Spinal cord (tissue), 10 donors: ENCODE measurements at places on chromosomes 16 and 17. TPM values are rescaled to one million over a fixed set of nuclear protein-coding genes. Genes with fewer than 3 reads are reported as not detected.

DNA sequence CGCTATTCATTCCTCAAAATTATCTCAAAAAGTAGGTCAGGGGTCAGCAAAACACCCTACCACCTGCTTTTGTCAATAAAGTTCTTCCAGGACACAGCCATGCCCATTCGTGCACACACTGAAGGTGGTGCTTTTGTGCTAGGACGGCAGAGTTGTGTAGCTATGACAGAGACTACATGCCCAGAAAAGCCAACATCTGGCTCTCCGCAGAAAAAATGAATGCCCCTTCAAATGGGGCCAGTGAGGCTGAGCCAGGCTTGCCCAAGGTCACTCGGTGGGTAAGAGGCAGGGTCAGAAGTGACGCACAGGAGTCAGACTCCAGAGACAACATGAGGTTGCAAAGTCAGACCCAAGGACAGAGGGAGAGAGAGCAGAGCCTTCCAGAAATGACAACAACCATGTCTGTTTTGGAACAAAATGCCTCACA, 200.1 kb downstream of the XYLT1 start:
- no peaks in the 10 kb centered on the region for H3K36me3 ChIP-seq
- H3K27me3 ChIP-seq, result no peaks in the 10 kb centered on the region
- peaks cover 28% of the 10 kb centered on the region for H3K4me1 ChIP-seq
- no peak overlapping the region for H3K4me3 ChIP-seq
- DNase-seq, result no peak

MNT gene
- total RNA-seq, result 12.2 TPM

TRPV3 gene
- total RNA-seq, result 2.2 TPM

GRCh38 chr17:43367737-43368242, 31.0 kb upstream of the ARL4D start:
- peak overlapping the region; percentile 52 for H3K4me3 ChIP-seq
- H3K4me1 ChIP-seq, result peaks cover 25% of the 10 kb centered on the region
- H3K27me3 ChIP-seq, result no peaks in the 10 kb centered on the region

DNA sequence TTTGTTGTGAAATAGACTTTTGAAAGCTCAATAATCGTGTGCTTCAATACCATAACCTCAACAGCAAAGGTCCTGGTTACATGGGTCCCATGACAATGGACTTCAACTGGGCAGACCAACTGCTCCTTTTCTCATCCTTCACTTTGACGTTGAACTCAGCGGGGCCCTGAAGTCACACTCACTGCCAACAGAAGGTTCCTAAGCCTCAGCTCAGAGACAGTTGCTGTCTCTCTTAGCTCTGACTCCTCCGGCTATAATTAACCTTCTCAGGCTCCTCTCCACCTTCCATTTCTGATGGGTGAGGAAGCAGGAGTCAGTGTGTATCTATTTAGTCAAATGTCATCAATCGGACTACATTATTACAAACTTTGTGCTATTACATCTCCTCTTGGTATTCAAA, 23.8 kb downstream of the MPP3 start:
- H3K4me1 ChIP-seq, result no peaks in the 10 kb centered on the region
- no peak overlapping the region for H3K4me3 ChIP-seq
- no peak overlapping the region for H3K27ac ChIP-seq
- no peak for DNase-seq

GRCh38 chr16:58317608-58318152, 22.9 kb upstream of the PRSS54 start:
- peaks cover 3% of the 10 kb centered on the region for H3K4me1 ChIP-seq
- DNase-seq, result peak; percentile 1
- no peaks in the 10 kb centered on the region for H3K36me3 ChIP-seq
- H3K27ac ChIP-seq, result no peak overlapping the region

DNA sequence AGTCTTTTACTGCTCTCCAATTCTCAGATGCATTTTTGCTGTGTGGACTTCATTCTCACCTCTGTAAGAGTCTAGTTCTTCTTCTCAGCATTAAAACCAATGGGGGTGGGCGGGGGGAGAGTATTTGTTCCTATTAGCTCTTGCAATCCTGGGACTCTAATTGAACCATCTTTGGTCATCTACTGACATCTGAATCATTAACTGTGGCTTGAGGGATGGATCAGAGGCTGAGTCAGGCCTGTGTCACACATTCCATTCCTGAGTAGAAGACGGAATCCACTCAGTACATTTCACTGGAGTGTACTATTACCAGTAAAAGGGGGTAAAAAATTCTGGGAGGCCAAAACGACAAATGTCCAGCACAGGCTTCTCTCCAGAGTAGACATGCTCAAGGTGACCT, 12.8 kb upstream of the ZNF23 start:
- peaks cover 20% of the 10 kb centered on the region for H3K36me3 ChIP-seq
- no peak for DNase-seq
- H3K4me1 ChIP-seq, result no peaks in the 10 kb centered on the region
- no peak overlapping the region for H3K4me3 ChIP-seq
- H3K27ac ChIP-seq, result no peak overlapping the region
- no peaks in the 10 kb centered on the region for H3K27me3 ChIP-seq

DNA sequence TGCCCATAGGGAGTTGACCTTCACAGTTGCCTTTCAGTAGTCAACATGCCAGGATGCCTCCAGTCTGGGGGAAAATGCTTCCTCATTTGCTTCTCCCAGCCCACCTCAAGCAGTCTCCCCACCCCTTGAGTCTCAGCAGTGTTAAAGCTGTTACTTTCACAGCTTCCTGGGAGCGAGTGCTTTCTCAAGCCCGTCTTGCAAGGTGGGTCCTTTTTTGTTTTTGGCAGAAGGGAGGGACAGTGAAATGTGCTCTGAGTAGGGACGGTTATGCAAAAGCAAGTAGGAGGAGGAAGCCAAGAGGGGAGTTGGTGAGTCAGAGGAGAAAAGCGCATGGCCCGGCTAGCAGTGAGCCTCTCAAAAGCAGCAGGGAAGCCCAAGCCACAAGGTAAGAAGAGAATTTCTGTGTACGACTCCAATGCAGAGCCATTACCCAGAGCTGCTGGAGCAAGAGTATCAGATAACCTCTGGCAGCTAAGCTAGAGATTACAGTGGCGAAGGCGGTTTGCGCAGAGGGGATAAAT, at the start of gene CHST4:
Gene CHST4, plus strand, starts transcription at position 316 of the 521 bp plus-strand sequence. CDS start 10,252 bp downstream, outside the sequence.
- H3K4me1 ChIP-seq, result peaks cover 4% of the 10 kb centered on the region
- H3K36me3 ChIP-seq, result no peaks in the 10 kb centered on the region
- H3K27ac ChIP-seq, result no peak within 1 kb of the TSS
- no peak for DNase-seq
- H3K4me3 ChIP-seq, result no peak within 1 kb of the TSS

DNA sequence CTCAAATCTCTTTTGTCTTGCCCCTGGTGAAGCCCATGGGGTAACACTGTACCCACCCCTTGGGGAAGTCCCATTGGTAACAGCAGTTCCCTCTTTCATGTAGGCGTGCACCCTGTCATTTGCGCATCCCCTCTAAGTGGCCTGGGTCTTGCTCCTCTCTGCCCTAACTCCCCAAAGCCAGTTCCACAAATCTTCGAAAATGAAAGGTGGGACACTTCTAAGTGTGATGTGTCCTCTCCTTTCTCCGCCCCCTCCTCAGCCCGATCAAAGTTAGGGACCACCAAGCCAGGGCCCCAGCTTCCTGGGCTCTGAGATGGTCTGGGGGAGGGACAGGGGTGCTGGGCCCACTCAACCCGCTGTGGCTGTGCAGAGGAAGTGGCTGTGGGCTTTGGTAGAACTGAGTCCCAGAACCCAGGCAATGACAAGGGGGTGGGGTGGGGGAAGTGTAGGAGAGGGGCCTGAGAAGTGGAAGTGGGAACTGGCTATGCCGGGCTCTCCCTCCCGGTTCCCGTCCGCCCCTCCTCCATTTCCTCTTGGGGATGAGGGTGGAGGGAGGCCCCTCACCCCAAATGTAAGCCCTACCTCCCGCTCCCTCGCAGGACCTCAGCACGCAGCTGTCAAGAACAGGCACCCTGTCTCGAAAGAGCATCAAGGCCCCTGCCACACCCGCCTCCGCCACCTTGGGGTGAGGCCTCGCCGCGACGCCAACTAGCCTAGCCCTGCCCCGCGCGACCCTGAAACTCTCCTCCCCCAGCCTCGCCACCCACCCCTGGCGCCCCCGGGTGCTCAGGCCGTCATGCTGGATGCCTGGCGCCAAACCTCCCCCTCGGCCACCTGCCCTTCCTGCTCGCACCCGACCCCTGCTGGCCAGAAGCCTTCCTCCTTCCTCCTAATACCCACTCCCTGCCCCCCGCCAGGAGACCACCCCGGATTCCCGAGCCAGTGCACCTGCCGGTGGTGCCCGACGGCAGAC, 8.7 kb downstream of the ABI3 start:
- H3K27me3 ChIP-seq, result peaks cover 49% of the 10 kb centered on the region
- peaks cover 18% of the 10 kb centered on the region for H3K4me1 ChIP-seq
- no peak overlapping the region for H3K4me3 ChIP-seq
- no peak for DNase-seq
- no peaks in the 10 kb centered on the region for H3K36me3 ChIP-seq
- no peak overlapping the region for H3K27ac ChIP-seq

DNA sequence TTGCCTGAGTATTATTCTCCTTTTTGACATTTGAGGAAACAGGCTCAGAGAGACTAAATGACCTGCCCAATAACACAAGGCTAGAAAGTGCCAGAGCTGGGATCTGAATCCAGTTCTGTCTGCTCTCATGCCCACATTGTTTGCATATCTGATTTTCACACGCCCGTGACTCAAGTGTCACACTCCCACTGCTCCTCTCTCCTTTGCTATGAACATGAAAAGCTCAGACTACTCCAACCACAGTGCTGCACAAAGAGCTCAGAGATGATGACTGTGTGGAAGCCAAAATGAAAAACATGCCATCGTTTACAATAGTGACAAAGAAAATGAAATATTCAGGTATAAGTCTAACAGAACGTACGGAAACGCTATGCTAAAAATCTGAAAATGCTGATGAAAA, 107.9 kb downstream of the SMG6 start:
- no peak for DNase-seq
- H3K27me3 ChIP-seq, result no peaks in the 10 kb centered on the region
- no peaks in the 10 kb centered on the region for H3K36me3 ChIP-seq
- H3K27ac ChIP-seq, result no peak overlapping the region
- H3K4me1 ChIP-seq, result peaks cover 12% of the 10 kb centered on the region

- peaks cover 5% of the 10 kb centered on the region for H3K36me3 ChIP-seq
- no peak for DNase-seq
- H3K4me1 ChIP-seq, result no peaks in the 10 kb centered on the region
- no peak overlapping the region for H3K27ac ChIP-seq
Measured at GRCh38 chr17:11940904-11941303, 56.4 kb downstream of the ZNF18 start.

GRCh38 chr17:80876950-80877728, 114.5 kb upstream of the CHMP6 start:
- H3K27ac ChIP-seq, result no peak overlapping the region
- H3K36me3 ChIP-seq, result peaks cover 41% of the 10 kb centered on the region
- H3K4me1 ChIP-seq, result peaks cover 28% of the 10 kb centered on the region
- H3K27me3 ChIP-seq, result no peaks in the 10 kb centered on the region
- no peak for DNase-seq

GRCh38 chr17:27153005-27153404, 140.9 kb upstream of the WSB1 start:
- no peaks in the 10 kb centered on the region for H3K36me3 ChIP-seq
- no peaks in the 10 kb centered on the region for H3K4me1 ChIP-seq
- no peak for DNase-seq
- H3K27ac ChIP-seq, result no peak overlapping the region
- no peaks in the 10 kb centered on the region for H3K27me3 ChIP-seq

DNA sequence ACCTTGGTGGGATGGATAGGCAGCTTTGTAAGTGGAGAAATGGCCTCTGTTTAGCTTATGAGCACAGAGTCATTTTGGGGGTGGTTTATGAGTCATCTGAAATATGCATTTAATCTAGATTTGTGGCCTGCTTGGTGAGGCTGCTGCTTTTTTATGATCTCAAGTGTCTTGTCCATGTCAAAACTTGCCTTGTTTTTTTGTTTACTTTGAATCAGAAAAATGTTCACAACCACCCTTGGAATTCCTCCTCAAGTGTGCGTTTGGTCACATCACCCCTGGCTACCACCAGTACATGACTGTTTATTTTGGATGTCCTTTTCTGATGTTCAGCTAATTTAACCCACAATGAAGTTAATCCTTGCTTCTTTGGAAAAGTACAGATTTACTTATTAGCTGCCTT, 64.6 kb downstream of the FTO start:
- H3K27me3 ChIP-seq, result no peaks in the 10 kb centered on the region
- H3K4me1 ChIP-seq, result no peaks in the 10 kb centered on the region
- no peaks in the 10 kb centered on the region for H3K36me3 ChIP-seq
- no peak for DNase-seq
- no peak overlapping the region for H3K4me3 ChIP-seq
- H3K27ac ChIP-seq, result no peak overlapping the region

GRCh38 chr17:33492731-33493265, 199.7 kb upstream of the ASIC2 start:
- no peaks in the 10 kb centered on the region for H3K27me3 ChIP-seq
- H3K4me1 ChIP-seq, result no peaks in the 10 kb centered on the region
- H3K27ac ChIP-seq, result no peak overlapping the region
- no peak overlapping the region for H3K4me3 ChIP-seq
- H3K36me3 ChIP-seq, result no peaks in the 10 kb centered on the region

DNA sequence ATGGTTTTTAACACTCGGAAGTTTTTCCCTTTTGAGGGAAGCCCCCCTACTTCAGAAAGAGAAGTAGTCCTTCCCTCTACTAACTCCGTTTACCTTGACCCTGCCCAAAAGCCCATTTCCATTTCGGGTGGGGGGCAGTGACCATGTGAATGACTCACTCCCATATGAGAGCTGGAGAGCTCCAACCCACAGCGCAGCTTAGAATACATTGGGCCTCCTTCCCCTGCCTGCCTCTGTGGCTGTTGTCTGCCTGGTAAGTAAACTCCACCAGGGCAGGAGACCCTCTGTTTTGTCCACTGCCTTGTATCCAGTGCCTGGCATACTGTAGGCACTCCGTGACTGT, 985 bp downstream of the SGSM2 start:
- H3K36me3 ChIP-seq, result peaks cover 33% of the 10 kb centered on the region
- H3K4me1 ChIP-seq, result peaks cover 27% of the 10 kb centered on the region
- H3K4me3 ChIP-seq, result peak overlapping the region; percentile 49
- H3K27me3 ChIP-seq, result no peaks in the 10 kb centered on the region

- peaks cover 7% of the 10 kb centered on the region for H3K36me3 ChIP-seq
- H3K4me1 ChIP-seq, result peaks cover 26% of the 10 kb centered on the region
- H3K4me3 ChIP-seq, result no peak overlapping the region
- no peak for DNase-seq
Measured at GRCh38 chr17:45310380-45311324, 6.2 kb downstream of the MAP3K14 start.

GP1BA gene
- total RNA-seq, result 0.06 TPM

GRCh38 chr16:86498155-86498670, 12.1 kb upstream of the FOXF1 start:
- no peak overlapping the region for H3K27ac ChIP-seq
- peaks cover 23% of the 10 kb centered on the region for H3K4me1 ChIP-seq
- no peak overlapping the region for H3K4me3 ChIP-seq
- no peak for DNase-seq
- peaks cover 100% of the 10 kb centered on the region for H3K27me3 ChIP-seq

DNA sequence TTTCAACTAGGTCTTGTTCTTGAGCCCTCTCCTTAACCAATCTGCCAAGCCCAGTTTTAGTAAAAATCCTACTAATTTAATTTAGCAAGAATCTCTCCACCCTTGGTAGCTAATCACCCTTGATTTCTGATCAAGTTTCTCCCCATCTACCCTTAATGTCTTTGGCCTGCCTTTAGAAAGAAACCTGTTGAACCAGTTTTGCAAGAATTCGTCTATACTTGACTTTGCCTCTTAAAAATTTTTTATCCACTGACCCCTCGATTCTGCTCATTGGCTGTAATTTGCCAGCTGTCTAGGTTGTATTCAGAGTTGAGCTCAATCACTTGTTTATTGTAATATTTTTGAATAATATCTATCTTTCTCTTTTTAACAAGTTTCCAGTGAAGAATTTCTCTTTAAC, 1138.5 kb downstream of the CDH11 start:
- no peak overlapping the region for H3K4me3 ChIP-seq
- no peaks in the 10 kb centered on the region for H3K27me3 ChIP-seq
- no peaks in the 10 kb centered on the region for H3K4me1 ChIP-seq
- DNase-seq, result no peak
- H3K36me3 ChIP-seq, result no peaks in the 10 kb centered on the region
- H3K27ac ChIP-seq, result no peak overlapping the region
